GDM1 (cell line): ENCODE measurements at places on chromosomes 11 and 22.

- no peak for DNase-seq
Observed at GRCh38 chr11:11396301-11397035, 43.4 kb upstream of the CSNK2A3 start.

- DNase-seq, result no peak
Observed at GRCh38 chr22:36010882-36011281, 17.7 kb downstream of the RBFOX2 start.

- DNase-seq, result no peak
Observed at GRCh38 chr11:67645521-67646461, 4.7 kb downstream of the ACY3 start.

- DNase-seq, result no peak
Observed at GRCh38 chr11:76455331-76455730, 10.5 kb downstream of the EMSY start.

- DNase-seq, result no peak
Observed at GRCh38 chr22:43159484-43160178, 8.3 kb downstream of the TSPO start.

DNA sequence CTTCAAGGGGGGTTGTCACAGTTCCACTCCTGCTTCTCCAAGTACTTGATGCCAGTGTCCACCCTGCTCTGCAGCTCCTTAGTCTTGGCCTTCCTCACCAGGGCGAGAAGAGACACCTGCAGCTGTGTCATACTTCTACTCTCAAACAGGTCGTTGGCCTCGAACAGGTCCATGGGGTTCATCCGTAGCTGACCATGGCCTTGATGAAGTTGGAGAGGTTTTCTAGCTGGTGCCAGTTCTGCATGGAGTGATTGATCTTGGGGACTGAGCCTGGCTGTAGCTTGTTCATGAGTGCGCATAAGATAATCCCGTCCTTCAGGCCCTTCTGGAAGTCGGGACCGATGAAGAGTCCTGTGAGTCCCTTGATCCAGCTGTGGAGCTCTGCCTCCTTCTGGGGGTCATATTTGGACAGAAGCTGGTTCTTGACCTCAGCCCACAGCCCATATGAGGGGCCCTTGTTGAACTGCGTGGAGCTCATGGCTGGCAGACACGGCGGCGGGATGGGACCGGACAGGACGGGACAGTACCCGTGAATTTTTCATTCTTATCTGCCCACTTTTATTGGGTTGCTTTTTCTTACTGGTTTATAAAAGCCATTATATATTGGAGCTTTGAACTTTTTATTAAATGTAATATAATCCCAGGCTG, 33.4 kb upstream of the HORMAD2 start:
- no peak for DNase-seq

- no peak for DNase-seq
Observed at GRCh38 chr22:46476547-46476941, 60.9 kb downstream of the CELSR1 start.

GRCh38 chr11:100011697-100012096, 675.4 kb upstream of the ARHGAP42 start:
- DNase-seq, result no peak

- DNase-seq, result no peak
Observed at GRCh38 chr11:128310676-128311445, 276.5 kb downstream of the ETS1 start.

GRCh38 chr11:135027461-135027860, 615.4 kb upstream of the B3GAT1 start:
- DNase-seq, result peak; percentile 15

DNA sequence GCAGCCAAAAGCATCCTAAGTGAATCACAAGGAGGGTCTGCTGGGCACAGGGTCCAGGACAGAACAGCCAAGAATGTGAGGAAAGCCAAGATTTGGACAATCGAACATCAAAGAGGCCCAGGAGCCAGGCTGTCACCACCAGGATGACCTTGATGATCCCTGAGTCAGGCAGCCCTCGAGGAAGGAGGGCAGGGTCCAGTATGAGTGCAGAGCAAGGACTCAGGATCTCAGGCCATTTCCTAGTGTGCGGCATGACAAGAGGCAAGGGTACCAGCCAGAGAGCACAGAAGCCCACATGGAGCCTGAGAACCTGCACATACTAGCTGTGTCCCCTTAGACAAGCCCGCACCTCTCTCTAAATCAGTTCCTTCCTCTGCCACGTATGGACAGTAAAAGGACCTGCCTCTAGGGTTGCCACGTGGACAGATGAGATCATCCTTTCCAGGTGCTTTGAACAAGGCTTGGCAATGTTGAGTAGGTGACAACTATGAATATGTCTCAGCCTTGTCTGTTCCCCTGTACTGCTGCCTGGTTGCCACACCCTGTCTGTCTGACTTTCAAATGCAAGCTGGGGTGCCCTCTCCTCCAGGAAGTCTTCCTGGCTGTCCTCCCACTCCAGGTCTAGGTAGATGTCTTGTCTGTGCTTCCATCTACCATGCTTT, 32.2 kb upstream of the ISX start:
- no peak for DNase-seq

DNA sequence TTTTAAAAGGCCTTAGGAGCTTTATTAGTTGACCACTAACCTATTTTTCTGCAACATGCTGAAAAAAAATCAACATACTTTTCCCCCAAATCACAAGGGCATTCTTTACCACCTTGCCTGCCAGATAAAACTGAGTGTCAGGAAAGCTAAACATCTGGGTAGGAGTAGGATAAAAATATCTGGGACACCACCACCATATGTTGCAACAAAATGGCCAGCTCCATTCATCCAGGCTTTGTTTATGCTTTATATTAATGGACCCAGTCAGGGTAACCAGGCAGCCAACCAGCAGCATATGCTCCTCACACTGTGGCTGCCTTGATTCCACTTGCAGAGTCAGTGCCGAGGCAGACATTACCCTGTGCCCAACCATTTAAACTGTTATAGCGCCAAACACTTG, 1024.5 kb downstream of the LRRC4C start:
- no peak for DNase-seq

DNA sequence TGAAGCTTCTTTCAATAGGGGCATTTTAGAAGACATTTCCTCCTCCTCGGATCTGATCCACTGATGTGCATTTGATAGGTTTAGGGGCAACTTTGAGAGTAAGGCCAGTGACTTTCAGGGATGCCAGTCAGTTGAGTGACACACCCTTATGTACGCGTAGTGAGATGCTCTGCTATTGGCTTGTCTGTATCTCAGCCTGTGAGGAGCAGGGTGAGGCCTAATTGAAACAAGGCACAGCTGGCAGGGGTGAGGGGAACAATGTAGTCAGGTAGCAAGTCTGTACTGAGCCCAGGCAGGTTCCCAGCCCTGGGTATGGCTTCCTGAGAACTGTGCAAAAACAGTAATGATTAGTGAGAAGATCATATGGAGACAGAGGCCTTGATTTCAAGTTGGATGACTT, 61.5 kb downstream of the STIM1 start:
- no peak for DNase-seq

DNA sequence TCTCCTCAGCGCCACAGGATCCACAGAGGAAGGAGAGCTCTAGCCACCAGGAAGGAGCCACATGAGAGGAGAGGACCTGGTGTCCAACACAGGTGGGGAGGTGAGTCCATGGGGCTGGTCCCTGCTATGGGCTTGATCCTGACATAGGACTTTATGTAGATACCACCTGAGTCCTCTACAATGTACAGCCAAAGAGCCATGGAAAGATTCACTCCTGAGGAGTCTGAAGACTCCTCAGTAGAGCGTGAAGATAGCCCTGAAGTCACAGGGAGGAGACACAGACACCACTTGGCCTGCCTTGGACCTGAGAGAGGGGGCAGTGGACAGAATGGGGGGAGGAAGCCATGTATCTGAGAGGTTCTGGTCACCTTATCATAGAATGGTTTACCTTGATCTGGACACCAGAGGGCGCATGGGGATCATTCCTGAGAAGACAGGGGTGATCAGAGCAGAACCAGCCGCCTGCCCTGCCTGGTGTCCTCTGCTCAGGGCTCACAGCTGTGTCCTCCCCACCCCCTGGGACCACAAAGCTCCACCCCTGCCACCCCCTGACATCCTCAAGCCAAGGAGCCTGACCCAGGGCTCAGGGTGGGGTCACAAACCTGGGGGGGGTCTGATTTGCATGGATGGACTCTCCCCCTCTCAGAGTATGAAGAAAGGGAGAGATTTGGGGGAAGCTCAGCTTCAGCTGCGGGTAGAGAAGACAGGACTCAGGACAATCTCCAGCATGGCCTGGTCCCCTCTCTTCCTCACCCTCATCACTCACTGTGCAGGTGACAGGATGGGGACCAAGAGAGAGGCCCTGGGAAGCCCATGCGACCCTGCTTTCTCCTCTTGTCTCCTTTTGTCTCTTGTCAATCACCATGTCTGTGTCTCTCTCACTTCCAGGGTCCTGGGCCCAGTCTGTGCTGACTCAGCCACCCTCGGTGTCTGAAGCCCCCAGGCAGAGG, 77.0 kb downstream of the ZNF280B start:
- peak; percentile 34 for DNase-seq

DNA sequence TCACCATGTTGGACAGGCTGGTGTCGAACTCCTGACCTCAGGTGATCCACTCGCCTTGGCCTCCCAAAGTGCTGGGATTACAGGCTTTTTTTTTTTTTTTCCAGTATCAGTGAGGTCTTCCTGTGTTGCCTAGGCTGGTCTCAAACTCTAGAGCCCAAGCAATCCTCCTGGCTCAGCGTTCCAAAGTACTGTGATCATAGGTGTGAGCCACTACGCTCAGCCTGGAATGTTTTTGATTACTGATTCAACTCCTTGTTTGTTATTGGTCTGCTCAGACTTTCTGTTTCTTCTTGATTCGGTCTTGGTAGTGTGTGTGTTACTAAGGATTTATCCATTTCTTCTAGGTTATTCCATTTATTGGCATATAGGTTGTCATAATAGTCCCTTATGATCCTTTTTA, 31.3 kb downstream of the NAGA start:
- DNase-seq, result no peak

GRCh38 chr11:46537537-46538295, 56.1 kb downstream of the AMBRA1 start:
- peak; percentile 57 for DNase-seq

DNA sequence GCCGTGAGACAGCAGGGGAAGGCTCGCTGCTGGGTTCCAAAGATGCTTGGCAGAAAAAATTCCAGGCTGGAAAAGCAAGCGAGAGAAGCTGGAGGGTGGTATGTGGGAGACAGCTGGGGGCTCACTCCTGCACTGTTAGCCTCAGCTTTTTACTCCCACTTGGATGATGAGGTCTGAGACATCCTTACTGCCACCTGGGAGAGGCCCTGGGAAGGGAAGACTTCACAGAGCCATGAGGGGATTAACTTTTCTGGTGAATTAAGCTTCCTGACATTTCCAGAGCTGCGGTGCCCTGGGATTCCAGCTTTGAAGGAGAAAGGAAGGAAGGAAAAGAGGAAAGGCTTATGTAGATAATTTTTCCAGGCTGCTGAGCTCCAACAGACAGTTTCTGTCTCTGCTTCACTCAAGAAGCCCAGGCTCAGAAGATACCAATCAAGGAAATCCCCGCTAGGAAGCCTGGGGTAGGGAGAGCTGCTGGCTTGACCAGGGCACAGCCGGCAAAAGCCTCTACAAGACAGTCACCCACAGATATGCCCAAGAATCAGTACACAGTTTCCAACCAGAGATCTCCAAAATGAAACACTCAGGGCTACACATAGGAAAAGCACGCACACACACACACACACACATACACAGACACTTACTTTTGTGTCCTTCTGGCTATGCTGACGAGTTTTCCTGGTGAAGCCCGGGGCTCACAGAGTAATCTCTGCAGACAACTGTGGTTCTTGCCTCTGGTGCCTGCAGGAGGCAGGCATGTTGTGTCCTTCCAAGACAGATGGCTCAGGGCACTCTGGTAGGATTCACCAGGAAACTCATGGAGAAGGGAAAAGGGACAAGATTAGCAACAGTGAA, 907 bp downstream of the MCHR1 start:
- no peak for DNase-seq

DNA sequence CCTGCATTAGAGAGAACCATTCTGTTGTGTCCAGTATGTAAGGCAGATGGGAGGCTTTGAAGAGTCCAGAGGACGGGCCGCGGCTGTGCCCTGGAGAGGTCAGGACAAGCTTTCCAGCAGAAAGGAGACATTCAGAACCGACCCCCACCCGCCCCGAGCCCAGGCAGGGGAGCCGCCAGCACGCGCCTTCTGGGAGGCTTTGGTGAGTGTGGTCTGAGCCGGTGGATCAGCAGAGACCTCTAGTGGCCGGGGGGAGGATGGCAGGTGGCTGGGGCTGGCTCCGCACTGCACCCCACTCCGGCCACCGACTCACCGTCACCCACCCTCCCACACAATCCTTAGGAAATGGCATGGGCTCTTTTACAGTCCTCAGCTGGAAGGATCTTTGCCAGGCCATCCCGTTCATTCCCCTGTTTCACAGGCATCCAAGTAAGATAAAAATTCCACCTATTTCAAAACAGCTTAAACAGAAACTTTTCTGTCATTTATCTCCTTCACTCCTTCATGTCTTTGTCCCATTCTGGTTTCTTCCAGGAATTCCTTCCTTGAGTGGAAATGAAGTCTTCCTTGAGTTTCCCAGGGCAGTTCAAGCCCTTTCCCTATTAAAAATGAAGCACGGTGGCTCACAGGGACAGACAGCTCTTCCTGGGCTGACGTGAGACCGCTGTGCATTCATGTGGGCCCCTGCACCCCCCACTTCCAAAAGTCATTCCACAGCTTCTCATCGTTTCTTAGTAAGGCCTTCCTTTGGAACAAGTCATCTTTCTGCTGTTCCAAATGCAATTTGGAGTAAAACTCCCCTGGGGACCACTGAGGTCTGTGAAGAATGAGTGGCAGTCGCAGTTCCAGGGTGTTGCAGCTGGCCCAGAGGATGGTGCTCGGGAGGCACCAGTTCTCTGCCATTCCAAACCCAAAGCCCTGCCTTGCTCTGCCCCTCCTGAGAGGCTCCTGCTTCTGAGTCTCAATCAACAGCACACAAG, 91.0 kb downstream of the FEZ1 start:
- peak; percentile 11 for DNase-seq

GRCh38 chr11:128720522-128720985, 26.7 kb downstream of the FLI1 start:
- no peak for DNase-seq

DNA sequence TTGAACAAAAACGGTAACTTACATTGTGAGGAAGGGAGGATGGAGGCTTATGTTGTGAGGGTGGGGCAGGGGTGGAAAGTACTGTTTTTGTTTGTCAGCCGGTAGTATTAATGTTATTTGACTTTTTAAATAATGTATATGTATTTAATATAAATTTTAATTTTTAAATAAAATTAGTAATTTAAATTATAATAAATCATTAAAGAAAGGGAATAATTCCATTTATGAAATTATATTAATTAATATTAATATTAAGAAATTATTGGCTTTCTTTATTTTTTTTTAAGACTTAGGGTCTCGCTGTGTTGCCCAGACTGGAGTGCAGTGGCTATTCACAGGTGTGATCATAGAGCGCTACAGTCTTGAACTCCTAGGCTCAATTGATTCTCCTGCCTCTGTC, 24.0 kb upstream of the TNRC6B start:
- DNase-seq, result no peak

- peak; percentile 34 for DNase-seq
Observed at GRCh38 chr11:2194877-2195755, 23.5 kb upstream of the TH start.
